ENCODE measurements at places on chromosomes 11 and 22. TPM values are rescaled to one million over a fixed set of nuclear protein-coding genes. Genes with fewer than 3 reads are reported as not detected.
A peak's percentile ranks its signal among the peaks of the same experiment; 100 is the strongest.

MMP27 gene
- 0.40 TPM for total RNA-seq

DNA sequence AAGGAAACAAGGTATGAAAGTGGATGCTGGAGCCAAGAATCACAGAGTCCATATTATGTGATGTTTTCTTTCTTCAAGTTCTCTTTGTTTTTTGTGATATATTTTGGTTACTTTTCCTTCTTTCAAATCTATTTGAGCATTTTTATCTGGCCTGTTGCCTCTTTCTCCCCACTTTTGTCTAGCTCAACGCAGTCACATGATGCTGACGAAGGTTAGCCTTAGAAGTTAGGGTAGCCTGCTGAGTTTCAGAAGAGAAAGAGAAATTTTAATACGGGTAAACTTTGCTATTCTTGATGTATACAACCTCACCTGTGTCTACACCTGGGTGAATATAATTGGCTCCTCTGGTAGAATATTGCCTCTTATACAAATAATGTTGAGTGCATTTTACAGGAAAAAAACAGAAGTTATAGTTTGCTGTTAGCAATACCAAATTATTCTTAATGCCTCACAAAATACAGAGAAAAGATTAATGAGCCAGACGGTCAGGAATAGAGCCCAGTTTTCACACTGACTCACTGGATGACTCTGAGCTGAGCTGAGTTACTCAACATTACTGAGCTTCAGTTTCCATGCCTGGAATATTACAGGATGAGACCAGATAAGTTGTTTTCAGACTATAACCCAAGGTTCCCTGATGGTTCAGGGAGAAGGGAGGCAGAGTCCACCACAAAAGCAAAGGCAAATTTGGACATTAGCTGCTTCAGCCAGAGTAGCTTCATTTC lies 161.6 kb upstream of the BDNF start:
- H3K36me3 ChIP-seq, result no peaks in the 10 kb centered on the region
- no peak overlapping the region for H3K27ac ChIP-seq
- H3K27me3 ChIP-seq, result no peaks in the 10 kb centered on the region
- no peak overlapping the region for H3K4me3 ChIP-seq
- H3K4me1 ChIP-seq, result no peaks in the 10 kb centered on the region

DNA sequence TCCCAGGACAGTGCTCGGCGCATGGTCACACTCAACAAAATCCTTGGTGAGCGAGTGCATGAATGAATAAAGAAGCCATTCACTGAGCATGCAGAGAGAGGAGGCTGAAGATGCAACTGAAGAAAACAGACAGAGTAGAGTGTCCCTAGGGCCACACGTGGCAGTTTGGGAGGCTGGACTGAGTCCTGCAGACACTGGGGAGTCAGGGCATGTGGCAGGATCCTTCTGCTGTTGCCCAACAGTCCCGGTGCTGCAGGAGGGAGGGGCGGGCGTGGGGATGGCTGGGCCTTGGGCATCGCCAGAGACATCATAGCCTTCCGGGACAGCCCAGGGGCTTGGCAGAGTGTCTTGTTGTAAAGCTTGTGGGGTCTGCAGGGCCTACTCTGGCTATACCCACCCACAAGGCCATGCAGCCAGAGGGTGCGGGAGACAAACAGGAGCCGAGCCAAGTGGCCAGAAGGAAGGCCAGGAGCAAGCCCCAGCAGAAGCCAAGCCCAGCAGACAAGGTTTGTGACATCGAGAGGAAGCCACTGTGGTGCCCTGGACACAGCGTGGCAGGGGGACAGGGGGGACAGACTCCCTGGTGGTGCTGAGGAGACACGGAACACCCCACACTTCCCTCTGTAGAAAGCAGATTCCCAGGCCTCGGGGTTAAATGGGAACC lies 26.7 kb upstream of the FBLN1 start:
- no peak for DNase-seq
- H3K27me3 ChIP-seq, result no peaks in the 10 kb centered on the region
- no peaks in the 10 kb centered on the region for H3K4me1 ChIP-seq
- H3K27ac ChIP-seq, result no peak overlapping the region
- no peak overlapping the region for H3K4me3 ChIP-seq

DNA sequence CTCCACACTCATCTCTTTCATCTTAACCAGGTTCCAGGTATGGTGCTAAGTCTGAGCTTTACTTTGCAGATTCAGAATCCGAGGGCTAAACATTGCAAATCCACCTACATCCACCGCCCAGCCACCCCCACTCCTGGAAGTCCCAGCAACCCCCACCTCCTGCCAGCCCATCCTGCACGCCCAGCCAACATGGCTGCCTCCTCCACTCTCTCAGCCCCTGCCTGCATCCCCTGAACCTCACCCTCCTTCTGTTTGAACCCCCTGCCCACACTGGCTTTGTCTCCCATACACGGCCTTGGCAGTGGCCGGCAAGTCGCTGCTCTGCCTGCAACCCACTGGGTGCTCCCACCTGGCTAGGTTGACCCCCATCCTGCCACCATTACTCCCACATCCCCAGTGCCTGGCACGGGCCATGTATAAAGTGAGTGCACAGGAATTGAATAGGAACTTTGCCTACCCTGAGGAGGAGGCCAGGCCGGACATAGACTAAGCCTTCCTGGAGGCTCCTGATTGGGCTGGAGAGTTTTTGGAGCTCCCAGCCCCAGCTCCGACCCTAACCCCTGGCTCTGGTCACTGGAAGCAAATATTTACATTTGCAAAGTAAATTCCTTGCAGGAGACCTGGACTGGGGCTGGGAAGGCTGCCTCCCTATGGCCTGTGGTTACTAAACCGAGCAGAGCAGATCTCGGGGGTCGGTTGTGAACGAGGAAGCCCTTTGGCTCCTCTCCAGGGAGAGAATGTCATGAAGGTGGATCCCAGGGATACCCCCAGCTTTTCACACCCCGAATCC lies 14.4 kb downstream of the EMID1 start:
- H3K4me3 ChIP-seq, result no peak overlapping the region
- H3K27me3 ChIP-seq, result no peaks in the 10 kb centered on the region
- H3K36me3 ChIP-seq, result no peaks in the 10 kb centered on the region
- no peak overlapping the region for H3K27ac ChIP-seq
- no peaks in the 10 kb centered on the region for H3K4me1 ChIP-seq

DNA sequence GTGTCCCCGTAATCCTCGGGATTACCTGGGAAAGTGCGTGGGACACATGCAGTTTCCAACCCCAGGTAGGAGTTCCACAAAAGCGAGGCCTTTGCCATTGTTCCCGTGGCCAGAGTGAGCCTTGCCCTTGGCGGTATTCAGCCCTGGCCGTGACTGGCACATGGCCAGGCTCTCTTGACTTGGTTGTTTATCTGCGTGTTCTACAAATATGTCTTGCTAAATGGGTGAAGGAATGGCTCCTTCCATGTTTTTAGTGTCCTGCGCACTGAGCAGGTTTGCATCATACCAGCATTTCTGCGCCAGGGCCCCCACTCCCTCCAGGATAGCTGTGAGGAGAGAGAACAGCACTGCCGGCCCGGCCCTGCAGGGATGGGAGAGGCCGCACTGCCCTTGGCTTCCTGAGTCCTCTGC lies 20.0 kb downstream of the POLR3H start:
- H3K27ac ChIP-seq, result peak overlapping the region; percentile 62
- H3K4me1 ChIP-seq, result peaks cover 7% of the 10 kb centered on the region
- no peaks in the 10 kb centered on the region for H3K27me3 ChIP-seq
- H3K36me3 ChIP-seq, result no peaks in the 10 kb centered on the region
- H3K4me3 ChIP-seq, result no peak overlapping the region

DNA sequence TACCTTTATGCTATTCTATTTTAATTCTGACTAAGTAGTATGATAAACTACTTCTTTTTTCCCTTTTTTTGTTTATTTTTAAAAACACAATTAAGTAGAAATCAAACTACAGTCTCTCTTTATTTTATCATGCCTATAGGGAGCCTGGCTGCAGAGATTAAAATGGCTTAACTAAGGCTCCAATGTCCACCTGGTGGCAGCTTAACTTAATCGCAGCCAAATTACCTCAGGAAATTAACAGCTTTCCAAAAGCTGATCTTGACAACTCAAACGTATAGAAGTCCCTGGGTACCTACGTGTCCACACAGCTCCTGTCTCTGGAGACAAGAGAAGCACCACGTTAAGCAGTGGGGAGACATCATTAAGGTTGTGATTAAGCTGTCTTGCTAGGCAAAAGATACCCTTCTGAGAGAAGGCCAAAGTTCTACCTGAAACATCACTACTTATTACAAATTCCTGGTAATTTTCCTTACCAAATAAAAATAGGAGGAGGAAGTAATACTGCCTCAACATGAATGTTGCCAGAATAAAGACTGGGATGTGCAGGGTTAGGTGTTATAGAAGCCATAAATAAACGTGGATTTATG lies 63.2 kb upstream of the SNX19 start:
- no peaks in the 10 kb centered on the region for H3K27me3 ChIP-seq
- no peaks in the 10 kb centered on the region for H3K36me3 ChIP-seq
- H3K4me1 ChIP-seq, result no peaks in the 10 kb centered on the region
- no peak overlapping the region for H3K27ac ChIP-seq
- no peak for DNase-seq

DNA sequence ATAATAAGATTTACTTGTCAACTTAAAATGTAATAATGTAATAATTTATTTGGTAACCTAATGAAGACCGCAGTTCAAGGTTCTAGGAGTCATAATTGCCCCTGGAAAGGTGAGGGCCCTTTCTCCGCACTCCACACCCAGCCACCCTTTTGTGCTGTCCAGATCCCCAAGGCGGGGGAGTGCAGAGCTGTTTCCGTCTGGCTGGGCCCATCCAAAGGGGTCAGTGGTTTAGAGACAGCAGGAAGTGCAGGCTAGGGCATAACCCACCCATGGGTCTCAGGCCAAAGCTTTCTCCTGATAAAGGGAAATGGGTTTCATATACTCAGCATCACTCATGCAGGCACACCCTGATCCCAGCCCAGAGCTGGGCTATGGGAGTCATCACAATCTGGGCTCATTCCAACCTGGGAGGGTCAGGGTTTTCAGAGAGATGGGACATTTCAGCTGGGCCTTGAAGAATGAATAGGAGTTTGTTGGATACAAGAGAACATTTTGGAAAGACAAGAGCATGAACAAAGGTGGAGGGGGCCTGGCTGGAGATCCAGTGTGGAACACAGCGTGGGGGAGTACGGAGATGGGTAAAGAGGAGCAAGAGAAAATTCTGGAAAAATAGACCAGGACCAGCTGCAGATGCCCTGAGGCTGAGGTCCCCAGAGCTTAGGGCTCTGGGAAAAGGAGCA lies 432.2 kb downstream of the TBC1D22A start:
- no peaks in the 10 kb centered on the region for H3K4me1 ChIP-seq
- H3K27ac ChIP-seq, result no peak overlapping the region
- no peak overlapping the region for H3K4me3 ChIP-seq
- no peaks in the 10 kb centered on the region for H3K27me3 ChIP-seq

GRCh38 chr11:1932105-1932480 lies 12.6 kb downstream of the TNNT3 start:
- H3K36me3 ChIP-seq, result no peaks in the 10 kb centered on the region
- H3K4me3 ChIP-seq, result no peak overlapping the region
- H3K4me1 ChIP-seq, result no peaks in the 10 kb centered on the region
- DNase-seq, result no peak

- H3K27ac ChIP-seq, result no peak overlapping the region
- H3K4me3 ChIP-seq, result no peak overlapping the region
- H3K27me3 ChIP-seq, result no peaks in the 10 kb centered on the region
- peak; percentile 83 for DNase-seq
- H3K4me1 ChIP-seq, result peaks cover 4% of the 10 kb centered on the region
Measured at GRCh38 chr11:119373921-119374631, 7.4 kb downstream of the USP2 start.

DNA sequence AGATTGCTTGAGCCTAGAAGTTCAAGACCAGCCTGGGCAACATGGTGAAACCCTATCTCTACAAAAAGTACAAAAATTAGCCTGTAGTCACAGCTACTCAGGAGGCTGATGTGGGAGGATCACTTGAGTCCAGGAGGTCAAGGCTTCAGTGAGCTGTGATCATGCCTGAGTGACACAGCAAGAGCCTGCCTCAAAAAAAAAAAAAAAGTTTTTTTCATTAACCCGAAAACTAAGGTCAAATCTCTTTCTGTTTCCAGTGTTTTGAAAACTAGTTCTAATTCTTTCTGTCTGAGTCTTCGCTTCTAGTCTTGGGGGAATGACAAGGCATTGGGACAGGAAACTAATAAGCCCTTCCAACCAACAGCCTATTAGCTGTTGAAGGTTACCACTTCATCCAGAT lies 57.6 kb downstream of the LIF start:
- no peak overlapping the region for H3K4me3 ChIP-seq
- no peaks in the 10 kb centered on the region for H3K27me3 ChIP-seq
- no peaks in the 10 kb centered on the region for H3K36me3 ChIP-seq

- H3K27ac ChIP-seq, result peak overlapping the region; percentile 84
- H3K4me3 ChIP-seq, result no peak overlapping the region
- H3K36me3 ChIP-seq, result no peaks in the 10 kb centered on the region
- H3K27me3 ChIP-seq, result no peaks in the 10 kb centered on the region
- no peaks in the 10 kb centered on the region for H3K4me1 ChIP-seq
Measured at GRCh38 chr22:38869663-38870062, 2.4 kb downstream of the CBX6 start.

- H3K4me3 ChIP-seq, result no peak overlapping the region
- peaks cover 31% of the 10 kb centered on the region for H3K36me3 ChIP-seq
- H3K4me1 ChIP-seq, result no peaks in the 10 kb centered on the region
Measured at GRCh38 chr11:46857666-46858065, 11.6 kb upstream of the CKAP5 start.

DNA sequence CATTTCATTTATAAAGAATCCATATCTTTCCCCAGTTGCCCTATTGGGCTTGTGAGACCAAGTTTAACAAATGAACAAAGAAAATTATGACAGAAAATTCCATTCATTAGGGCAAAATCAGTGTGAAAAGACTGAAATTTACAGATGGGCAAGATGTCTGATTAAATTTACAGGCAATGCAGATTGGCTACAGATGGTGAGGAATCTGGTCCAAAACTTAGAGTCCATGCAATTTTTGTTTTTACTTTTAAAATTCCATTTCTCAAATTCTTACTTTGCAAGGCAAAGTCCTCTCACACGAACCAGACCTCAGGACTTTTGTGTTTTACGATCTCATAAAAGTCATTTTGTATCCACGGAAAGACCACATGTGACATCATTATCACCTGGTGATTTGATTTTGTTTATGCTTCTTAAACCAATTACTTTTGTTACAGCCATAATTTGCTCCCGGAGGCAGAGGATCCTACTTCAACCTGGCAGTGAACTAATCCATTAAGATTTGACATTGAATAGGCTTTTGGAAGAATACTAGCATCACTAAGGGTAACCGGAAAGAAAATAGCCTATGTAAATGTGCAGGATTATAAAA lies 843.7 kb upstream of the CHORDC1 start:
- H3K27ac ChIP-seq, result no peak overlapping the region
- H3K36me3 ChIP-seq, result no peaks in the 10 kb centered on the region
- no peak overlapping the region for H3K4me3 ChIP-seq
- no peaks in the 10 kb centered on the region for H3K27me3 ChIP-seq
- H3K4me1 ChIP-seq, result no peaks in the 10 kb centered on the region
- no peak for DNase-seq

HBB gene
- total RNA-seq, result 2.8 TPM
